Breast epithelium (tissue), 4 donors: ENCODE measurements at places on chromosomes 7 and 10.

DNA sequence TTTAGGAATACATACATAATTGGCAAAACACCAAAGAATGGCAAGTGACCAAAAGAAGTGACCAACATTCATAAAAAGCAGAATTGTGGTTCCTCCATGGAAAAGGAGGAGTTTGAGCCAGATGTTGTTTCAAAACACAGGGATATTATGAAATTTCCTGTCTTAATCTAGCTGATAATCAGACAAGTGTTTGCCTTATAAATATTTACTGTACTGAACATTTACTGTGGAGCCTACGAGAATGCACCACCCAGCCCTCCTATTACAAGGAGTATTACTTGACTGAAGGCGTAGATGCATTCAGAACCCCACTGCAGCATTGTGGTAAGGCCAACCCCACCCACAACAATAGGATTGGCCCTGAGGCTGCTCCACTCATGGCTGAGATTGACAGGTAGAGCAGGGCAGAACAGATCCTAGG lies 118.9 kb downstream of the AKR1D1 start:
- no peak for DNase-seq

- DNase-seq, result no peak
These were observed 175.0 kb downstream of the REEP3 start for GRCh38 chr10:63696205-63696604.

- DNase-seq, result no peak
These were observed 6.8 kb downstream of the MYO1G start for GRCh38 chr7:44971902-44972441.

GRCh38 chr10:70669015-70669414 lies 3.3 kb upstream of the ADAMTS14 start:
- DNase-seq, result no peak

DNA sequence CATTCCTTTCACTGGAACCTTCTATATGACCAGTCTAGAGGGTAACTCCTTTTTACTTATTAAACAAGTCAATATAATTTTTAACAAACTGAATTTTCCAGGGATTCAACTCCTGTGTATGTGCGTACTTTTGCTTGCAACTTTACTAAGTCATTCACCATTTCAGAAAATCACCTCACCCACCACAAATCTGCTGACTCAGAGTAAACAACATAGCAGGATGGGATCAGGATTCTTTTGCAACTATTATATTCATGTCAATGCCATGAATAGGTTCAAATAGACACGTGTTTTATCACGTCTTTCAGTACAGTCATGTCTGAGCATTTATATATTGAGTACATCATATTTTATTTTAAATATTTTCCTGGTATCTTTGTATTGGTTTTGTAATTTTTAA lies 14.5 kb downstream of the CTTNBP2 start:
- no peak for DNase-seq

DNA sequence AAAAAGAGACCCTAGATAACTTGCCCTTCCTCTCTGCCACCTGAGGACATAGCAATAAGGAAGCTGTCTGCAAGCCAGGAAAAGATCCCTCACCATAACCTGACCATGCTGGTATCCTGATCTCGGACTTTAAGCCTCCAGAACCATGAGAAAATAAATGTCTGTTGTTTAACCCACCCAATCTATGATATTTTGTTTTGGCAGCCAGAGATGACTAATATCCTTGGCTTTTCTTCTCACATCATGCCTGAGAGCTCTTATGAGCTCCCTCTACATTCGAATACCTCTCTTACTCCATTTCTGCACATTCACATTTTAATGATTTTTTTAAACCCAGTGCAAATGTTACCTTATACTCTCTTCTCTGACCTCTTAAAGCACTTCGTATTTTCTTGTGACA lies 214.0 kb upstream of the CHRM2 start:
- DNase-seq, result no peak

GRCh38 chr10:93420091-93420490 lies 62.0 kb downstream of the MYOF start:
- DNase-seq, result no peak

DNA sequence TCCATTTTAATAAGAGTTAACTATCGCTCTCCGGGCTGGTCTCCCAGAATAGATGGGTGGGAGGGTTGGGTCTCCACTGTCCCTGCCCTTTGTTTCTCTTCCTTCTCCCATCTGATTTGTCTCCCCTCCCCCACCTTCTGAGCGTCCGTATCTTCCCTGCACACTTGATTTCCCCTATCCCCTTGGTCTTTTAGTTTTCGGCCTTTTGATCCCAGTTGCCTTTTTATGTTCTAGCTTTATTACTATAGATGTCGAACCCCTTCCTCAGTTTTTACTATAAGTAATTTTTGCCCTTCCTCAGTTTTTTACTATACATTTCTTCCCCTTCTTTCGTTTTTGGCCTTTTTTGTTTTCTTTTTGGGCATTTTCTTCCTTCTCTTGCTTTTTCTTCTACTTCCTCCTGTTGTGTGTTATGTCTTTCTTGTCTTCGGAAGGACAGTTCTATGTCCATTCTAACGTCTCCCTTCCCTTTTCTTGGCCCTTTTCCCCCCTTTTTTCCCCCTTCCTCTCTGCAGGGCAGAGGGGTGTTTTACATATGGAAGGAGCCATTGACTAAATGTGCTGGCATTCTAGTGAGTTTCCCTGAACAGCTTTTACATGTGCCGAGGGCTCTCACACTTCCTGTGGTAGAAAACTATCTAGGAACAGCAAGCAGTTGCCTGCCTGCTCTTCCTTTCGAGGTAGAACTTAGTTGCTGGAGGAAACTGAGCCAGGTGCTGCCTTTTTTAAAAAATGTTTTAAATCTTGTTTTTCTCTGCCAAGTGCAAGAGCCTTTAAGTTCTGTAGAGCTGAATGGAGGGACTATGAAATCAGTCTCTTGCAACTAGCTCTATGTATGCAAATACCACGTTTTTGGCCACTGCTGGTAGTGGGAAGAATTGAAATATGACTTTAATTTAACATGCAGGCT lies 2.8 kb downstream of the TET1 start:
- DNase-seq, result no peak

GRCh38 chr7:157432957-157433576 lies 96.3 kb downstream of the DNAJB6 start:
- no peak for DNase-seq

- DNase-seq, result no peak
These were observed 819.1 kb downstream of the GRID1 start for GRCh38 chr10:85547460-85548023.

GRCh38 chr10:3990307-3990706 lies 205.3 kb upstream of the KLF6 start:
- DNase-seq, result no peak
